ENCODE measurements at places on chromosomes 5 and 9.

GRCh38 chr9:37290940-37291485 is 131.5 kb upstream of the GRHPR start:
- DNase-seq, result peak; percentile 27

- no peak for DNase-seq
Measured at GRCh38 chr9:90121762-90122161, 517.0 kb downstream of the GADD45G start.

- DNase-seq, result no peak
Measured at GRCh38 chr5:170597109-170597751, 93.4 kb downstream of the KCNIP1 start.

DNA sequence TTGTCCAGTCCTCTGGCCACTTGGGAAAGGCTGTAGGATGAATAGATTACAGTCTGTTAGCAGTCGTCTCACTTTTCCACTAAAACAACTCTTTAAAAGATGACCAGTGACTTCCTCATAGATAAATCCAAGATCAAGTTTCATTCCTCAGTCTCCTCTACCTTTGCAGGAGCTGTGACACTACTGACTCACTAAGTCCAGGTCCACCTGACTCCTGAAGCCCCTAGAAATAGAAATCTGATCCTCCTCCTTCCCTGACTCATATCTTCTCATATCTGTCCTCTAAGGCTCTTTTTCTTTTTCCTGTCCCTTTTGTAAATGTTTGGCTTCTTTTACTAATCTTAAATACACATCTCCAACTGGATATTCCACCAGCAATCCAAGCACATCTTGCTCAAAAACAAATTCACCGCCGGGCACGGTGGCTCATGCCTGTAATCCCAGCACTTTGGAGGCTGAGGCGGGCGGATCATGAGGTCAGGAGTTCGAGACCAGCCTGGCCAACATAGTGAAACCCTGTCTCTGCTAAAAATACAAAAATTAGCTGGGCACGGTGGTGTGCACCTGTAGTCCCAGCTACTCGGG is 2.6 kb downstream of the CCDC125 start:
- DNase-seq, result no peak

GRCh38 chr9:130042885-130043653 is at the start of gene FNBP1:
Gene FNBP1 (minus strand): TSS chr9:130043189. CDS start chr9:130042975, 214 bp downstream.
- DNase-seq, result peak; percentile 85

DNA sequence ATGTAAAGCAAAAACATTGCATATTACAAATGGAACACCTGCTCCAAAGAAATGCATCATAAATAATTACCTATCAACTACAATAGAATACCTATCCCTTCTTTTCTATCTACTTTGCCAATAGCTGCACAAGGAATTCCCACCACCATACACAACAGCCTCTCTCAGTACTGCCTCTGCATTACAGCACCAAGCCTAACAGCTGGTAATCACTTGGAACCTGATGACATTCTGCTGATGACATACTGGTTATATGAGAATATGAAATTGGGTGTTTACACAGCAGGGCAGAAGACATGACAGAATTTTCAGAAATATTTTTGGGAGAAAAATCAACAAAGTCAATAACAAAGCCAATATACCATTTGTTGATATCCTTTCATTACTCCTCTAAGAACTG is 43.2 kb downstream of the PSMB7 start:
- no peak for DNase-seq

DNA sequence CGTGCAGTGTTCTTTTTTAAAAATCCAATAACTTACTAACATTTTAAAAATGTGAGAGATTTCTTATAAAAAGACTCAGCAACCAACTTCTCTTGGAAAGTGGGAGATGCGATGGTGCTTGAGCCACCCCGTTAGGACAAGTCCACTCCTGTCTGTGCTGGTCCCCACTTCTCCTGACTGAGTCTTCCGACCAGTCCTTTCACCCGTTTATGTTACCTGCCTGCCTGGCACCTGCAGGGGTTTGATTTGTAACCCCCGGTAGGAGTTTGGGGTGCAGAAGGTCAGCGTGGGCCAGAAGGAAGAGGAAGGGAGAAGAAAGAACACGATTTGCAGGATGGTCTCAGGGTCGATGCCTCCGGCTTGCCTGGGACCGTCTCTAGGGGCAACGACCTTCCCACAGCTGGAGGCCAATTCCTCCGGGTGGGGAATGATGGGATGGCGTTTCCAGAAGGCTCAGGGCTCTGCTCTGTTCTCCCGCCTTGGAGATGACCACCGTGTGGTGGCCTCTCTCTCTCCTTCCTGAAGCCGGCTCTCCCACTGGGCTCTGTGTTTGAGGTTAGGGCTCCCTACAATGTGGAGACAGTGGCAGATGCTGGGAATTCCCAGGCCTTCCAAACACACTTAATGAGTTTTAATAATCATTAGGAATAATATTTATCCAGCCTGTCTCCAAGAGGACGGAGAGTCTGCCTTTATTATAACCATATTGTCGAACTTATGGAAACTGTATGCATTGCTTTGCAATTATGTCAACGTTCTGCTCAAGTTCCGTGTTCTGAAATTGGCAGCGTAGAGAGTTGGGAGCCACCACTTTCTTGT is 14.8 kb downstream of the COL27A1 start:
- no peak for DNase-seq

GRCh38 chr9:35904338-35904737 is 1.7 kb upstream of the HRCT1 start:
- no peak for DNase-seq

- DNase-seq, result no peak
Measured at GRCh38 chr9:122389799-122390481, 19.1 kb downstream of the PTGS1 start.

DNA sequence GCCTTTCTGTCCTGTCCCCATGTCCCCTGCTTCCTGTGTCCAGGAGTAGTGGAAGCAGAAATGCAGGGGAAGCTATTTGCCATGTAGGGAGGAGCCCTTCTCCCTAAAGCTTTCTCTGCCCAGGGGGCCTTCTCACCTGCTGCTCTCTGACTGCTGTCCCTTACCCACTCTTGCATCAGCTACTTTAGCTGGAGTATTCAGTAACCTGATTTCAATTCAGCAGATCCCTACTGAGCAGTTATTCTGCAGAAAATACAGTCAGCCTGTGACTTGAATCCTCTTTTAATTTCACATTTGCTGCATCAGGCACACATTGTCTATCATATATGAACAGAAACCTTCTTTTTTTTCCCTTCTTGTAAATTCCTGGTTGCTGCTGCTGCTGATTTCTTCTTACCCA is 90.4 kb downstream of the MVB12B start:
- no peak for DNase-seq

GRCh38 chr5:132261881-132262845 is 4.7 kb downstream of the PDLIM4 start:
- no peak for DNase-seq

- DNase-seq, result no peak
Measured at GRCh38 chr9:74503666-74504065, 6.5 kb downstream of the RORB start.

- DNase-seq, result no peak
Measured at GRCh38 chr9:93976973-93977372, 21.8 kb upstream of the BARX1 start.

GRCh38 chr9:93955111-93955980 is at the start of gene BARX1:
Gene BARX1 (minus strand): TSS chr9:93955355. CDS start chr9:93955146, 209 bp downstream.
- no peak for DNase-seq

DNA sequence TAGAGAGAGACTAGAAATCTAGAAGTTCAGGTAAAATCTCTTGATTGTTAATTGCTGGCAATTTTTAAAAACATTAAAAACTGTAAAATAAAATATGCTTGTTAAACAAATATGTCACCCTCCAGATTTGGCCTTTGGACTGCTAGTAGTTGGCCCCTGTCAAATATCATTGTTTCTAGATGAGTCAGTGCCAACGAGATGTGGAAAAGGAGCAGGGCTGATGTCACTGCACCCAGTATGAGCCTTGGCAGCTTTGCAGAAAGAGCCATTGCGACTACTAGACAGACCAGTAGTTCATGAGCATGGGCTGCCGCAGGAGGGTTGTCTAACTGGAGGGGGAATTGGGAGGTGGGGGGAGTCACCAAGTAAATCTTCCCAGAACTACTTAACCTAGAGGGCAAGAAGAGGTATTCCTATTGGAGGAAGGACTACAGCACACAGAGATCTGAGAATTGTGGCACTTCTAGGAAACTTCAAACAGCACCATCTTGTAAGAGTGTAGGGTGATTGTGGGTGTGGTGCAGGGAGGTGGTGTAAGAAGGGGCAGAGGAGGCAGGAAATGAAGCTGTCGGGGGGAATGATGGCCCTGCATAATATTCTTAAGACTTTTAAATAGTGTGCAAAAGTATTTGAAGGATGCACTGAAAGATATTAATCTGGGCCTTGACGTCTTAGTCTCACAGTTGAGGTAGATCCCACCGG is 7.1 kb upstream of the DOCK2 start:
- DNase-seq, result no peak

- no peak for DNase-seq
Measured at GRCh38 chr5:75281716-75282465, 45.2 kb upstream of the ANKRD31 start.

GRCh38 chr5:74575741-74576538 is 64.6 kb downstream of the ENC1 start:
- peak; percentile 51 for DNase-seq

GRCh38 chr5:116058346-116058936 is 26.2 kb downstream of the ARL14EPL start:
- DNase-seq, result no peak

DNA sequence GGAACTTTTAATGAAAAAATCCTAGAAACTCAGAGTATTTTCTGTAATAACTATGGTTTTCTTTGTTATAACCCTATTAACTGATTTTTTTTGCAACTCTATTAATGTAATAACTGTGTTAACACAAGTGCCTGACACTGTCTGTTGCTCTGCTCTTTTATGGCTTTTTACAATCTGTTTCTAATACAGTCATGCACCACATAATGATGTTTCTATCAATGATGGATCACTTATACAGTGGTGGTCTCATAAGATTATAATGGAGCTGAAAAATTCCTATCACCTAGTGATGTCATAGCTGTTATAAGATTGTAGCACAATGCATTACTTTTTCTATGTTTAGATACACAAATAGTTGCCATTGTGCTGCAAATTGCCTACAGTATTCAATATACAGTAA is 123.1 kb upstream of the SV2C start:
- no peak for DNase-seq

DNA sequence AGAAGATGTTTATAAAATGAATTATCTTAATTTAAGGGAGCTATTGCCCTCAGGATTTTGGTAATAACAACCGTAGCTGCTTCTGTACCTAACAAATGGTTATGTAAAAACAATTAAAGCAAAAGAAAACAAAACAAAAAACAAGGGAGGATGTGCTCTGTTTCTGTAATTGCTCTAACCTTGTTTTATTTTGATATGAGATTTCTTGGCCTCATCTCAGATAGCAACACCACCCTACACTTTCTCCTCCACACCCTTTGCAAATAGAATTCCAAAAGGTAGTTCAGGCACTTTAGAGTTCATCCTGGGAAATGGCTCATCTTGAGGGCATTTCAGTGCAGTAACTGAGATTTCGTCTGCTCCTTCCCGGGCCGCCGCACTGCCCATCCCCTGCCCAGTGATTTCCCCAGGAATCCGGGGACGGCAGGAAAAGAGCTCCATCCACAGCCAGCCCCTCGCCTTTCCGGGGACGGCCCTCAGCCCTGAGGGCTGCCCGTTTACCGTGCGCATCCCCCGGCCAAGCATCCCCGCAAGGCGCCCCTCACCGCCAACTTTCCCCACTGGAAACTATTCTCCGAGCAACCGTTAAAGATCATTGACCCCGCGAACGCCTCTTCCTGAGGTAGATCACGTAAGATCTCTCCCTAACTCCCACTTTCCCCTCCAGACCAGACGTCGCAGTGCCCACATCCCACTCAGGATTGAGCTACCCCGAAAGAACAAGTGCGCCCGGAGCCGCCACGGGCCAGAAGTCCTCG is 1.2 kb downstream of the FNBP1 start:
- no peak for DNase-seq

DNA sequence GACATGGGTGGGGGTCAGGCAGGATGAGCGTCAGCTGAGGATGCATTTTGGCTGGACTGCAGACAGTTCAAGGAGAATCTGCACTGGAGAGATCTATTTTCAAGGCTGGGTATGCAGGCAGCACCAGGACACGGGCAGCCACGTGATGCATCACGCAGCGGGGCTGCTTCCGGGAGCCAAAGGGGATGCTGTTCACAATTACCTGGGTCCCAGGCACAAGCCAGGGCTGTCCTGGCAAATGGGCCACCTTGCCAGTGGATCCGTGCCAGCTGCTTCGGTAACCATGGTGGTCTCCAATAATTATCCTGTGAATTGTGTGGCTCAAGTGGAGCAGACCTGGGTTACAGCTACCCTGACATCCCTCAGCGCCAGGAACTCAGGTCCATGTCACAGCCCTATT is 17.5 kb downstream of the DBH start:
- no peak for DNase-seq

DNA sequence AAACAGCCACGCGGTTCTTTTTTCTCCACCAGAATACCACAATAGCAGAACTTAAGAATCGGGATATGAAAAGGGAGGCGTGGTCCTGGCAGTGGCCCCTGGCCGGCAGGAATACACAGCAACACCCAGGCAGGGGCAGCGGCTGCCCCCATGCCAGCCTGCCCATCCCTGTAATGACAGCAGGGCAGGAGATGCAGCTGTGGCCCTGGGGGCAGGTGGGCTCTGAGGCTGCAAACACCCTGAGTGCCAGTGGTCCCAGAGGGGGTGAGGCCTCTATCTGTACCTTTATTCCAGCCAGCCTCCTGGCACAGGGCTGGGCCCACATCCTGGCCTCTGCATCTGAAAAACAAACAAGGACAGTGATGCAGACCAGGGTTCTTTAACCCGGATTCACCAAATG is 12.4 kb downstream of the DIPK1B start:
- no peak for DNase-seq

DNA sequence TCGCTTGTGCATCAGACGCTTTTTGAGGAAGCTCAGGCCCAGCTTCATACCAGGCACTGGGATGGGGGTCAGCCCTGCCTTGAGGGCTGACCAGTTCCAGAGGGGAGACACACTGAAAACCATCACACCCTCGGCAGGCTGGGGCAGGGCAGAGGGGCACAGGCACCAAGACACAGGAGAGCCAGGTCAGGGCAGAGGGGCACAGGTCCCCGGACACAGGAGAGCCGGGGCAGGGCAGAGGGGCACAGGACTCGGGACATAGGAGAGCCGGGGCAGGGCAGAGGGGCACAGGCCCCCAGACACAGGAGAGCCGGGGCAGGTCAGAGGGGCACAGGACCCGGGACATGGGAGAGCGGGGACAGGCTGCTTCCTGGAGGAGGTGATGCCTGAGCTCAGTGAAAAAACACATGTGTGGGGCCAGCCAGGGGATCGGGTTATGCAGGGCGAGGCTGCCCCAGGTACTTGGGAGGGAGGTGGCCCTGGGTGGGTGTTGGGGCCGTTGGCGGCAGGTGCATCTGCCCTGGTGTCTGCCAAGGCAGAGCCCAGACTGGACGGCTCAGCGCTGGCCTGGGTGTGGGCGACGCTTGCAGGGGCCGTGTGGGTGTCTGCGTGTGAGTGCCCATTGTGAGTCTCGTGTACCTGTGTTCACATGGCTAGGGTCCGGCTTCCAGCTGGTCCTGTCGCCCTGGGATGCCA is 15.1 kb upstream of the SLC2A6 start:
- no peak for DNase-seq

GRCh38 chr5:135031813-135032694 is 2.0 kb downstream of the PITX1 start:
- no peak for DNase-seq
